ENCODE measurements at places on chromosomes 3 and 15.

DNA sequence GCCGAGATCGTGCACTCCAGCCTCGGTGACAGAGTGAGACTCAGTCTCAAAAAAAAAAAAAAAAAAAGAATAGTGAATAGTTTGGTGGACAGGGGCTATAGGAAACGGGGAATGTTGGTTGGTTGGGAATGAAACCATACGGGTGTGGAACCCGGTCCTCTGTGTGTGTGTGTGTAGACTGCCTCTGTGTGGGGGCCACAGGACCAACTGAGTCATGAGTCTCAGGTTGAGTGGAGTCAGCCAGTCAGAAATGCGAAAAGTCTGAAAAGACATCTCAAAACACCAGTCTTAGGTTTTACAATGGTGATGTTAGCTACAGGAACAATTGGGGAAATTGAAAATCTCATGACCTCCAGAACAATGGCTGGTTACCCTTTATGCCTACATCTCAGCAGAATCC lies 44.5 kb downstream of the ZDHHC19 start:
- no peak for DNase-seq

DNA sequence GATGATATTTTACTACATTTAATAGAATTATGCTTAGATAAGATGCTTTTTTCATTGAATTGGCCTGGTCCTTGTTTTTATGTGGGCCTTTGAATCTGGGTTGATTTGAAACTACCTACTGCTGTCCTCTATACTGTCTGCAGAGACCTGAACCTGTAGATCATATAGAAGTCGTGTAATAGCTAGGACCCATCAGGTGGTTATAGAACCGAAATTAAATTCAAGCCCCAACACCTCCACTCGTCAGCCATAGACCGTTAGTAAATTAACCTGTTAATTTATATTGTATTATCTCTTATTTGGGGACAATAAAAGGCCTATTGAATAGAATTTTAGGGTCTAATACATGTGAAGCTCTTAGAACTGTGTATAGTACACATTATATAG lies 108.4 kb downstream of the MBNL1 start:
- no peak for DNase-seq

GRCh38 chr3:131370935-131371687 lies 10.5 kb upstream of the NUDT16 start:
- DNase-seq: no peak

GRCh38 chr3:66747696-66748095 lies 246.9 kb upstream of the LRIG1 start:
- DNase-seq: no peak

- no peak for DNase-seq
Observed at GRCh38 chr15:90367576-90367975, 15.5 kb downstream of the ZNF774 start.

DNA sequence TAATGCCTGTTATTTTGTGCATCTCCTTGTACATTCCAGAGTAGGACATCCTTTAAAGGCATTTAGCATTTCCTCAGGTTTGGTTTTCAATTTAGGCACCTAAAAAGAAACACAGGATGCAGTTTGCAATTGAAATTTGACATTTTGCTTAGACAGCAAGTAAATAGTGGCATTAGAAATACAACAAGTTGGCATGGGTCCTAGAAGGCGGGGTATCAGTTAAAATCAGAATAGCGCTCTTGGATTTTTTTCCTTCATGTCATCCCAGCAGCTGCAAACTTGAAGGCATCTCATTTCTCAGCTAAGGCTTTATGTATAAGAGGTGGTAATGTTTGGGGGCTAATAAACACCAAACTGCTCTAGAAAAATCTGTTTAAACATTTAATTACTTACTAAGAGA lies 47.5 kb upstream of the SKOR1 start:
- no peak for DNase-seq

GRCh38 chr3:54756330-54756731 lies 171.5 kb downstream of the LRTM1 start:
- no peak for DNase-seq

GRCh38 chr3:127908202-127908601 lies 6.8 kb upstream of the KBTBD12 start:
- no peak for DNase-seq

- DNase-seq: no peak
Observed at GRCh38 chr3:4992118-4992517, 12.9 kb downstream of the BHLHE40 start.

DNA sequence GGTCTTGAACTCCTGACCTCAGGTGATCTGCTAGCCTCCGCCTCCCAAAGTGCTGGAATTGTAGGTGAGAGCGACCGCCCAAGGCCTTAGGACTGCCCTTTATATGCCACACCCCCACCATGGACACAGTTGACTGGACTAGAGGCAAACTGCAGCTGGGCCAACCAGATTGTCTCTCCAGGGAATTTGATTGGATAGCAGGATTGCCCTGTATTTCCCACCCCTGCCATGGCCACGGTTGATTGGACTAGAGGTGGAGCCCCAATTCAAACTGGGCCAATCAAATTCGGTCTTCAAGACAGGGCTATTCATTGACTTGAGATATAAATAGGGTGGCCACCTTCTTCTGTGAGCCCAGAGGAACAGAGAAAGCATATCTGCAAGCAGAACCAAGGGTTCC lies 6.9 kb upstream of the CLPX start:
- no peak for DNase-seq

DNA sequence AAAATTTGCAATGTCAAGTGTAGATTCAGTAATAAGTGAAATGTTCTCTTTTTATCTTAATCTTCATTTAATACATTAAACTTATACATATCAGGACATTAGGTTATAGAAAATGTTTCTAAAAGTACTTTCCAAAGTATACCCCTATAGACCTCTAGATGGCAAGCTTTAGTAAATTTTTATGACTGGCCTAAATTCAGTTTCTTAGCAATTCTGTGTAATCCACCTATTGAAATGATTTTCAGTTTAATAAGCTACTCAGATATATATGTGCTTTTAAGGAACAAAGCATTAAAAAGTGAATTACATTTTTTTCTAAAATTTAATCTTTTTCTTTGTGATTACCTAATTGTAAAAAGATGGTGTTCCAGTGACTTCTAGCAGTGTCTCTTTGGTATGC lies 342.2 kb downstream of the GBE1 start:
- no peak for DNase-seq

DNA sequence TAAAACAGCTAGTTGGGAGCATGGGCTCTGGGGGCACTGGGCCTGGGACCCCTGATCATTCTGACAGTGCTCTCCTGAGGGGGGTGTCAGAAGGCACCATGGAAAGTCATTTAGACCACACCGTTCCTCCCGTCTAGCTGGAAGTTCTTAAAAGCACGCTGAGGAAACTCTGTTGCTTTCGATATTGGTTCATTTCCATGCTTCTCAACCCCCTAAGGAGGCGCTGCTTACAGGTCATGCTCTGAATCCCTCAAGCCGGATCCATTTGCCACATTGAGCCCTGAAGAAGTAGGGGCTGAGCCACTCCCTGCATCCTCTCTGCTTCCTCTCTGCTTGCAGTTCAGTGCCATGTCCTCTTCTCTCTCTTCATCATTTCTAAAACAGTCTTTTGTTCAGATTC lies 187.2 kb downstream of the CACNA2D3 start:
- no peak for DNase-seq

GRCh38 chr3:183698756-183699155 lies 1.2 kb downstream of the YEATS2 start:
- peak; percentile 17 for DNase-seq

DNA sequence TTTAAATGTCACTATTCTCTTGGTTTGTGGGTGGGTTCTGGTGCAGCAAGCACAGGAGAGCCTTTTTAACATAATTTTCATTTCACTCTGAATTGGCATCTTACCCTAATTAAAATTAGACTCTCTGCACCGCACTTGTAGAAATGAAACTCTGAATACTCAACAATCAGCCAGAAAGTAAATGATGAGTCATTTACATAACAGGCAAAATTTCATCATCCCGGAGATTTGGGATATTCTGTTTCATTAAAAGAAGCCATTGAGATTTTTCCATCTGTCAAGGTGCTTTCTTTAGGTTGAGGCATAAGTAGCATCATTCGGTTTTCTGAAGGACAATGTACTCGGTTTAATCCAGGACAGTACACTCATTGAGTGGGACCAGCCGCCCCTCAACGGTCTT lies 111.0 kb downstream of the RFTN1 start:
- DNase-seq: no peak

DNA sequence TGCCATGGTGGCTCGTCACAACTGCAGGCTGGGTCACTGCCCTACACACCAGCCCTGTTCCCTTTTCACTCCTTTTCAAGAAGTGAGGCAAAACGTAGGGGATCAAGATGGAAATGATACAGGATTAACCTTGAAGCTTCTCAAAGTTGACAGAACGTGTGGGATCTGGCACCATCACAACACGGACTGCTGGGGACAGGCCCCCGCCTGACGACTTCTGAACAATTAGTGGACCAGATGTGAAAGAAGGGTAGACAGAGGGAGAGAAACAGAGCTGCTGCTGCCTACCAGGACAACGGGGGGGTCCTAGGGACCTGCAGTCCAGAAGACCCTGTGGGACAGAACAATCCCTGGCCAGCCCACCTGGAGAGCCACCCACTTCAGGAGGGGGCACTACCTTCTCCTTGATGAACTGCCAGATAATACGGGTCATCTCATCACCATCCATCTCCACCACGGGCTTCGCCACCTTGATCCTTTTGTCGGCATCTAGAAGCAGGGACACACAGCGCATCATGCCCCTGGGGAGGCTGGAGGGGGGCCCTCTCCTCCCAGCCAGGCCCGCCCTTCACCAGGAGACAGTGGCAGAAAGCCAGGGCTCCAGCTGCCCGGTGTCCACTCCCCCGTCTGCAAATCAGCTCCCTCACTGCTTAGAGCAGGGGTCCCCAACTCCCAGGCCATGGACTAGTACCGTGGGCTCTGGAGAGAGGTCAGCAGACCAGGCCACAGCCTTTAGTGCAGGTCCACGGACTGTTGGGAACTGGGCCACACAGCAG lies 10.9 kb downstream of the IDH2 start:
- no peak for DNase-seq

DNA sequence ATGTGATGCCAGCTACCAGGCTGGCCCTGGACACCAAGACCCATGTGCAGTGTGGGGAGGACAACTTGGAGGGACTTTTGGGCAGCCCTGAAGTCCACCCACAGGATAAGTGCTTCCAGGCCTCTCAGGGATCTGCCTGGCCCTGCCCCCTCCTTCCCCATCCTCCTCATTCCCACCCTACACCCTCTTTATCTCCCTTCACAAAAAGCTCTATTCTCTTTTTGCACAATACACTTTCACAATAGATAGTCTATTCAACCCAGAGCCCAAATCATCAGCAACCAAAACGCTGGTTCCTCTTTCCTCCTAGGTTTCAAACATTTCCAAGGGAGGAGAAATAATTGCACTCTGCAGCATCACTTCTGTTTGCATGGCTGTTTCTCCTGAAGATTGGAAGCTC lies 7.8 kb upstream of the ZNF710 start:
- DNase-seq: no peak

DNA sequence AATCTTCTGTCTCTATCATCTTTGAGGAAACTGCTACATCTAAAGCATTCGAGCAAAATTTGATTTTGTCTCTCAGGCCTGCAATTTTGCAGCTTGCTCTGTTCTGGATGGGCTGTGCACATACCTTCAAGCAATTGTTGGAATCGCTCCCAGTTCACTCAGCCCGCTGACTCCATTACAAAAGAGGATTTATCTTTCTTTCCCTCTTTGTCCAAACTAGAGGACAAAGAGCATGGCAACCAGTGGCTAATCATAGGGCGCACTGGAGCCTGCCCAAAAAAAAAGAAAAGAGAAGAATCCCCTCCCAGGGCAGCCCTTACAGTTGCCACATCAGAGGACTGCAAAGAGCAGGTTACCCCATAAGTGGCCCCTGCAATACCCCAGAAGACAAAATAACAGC lies 49.0 kb upstream of the DUT start:
- no peak for DNase-seq

GRCh38 chr15:65603134-65603533 lies 7.8 kb downstream of the INTS14 start:
- DNase-seq: no peak

DNA sequence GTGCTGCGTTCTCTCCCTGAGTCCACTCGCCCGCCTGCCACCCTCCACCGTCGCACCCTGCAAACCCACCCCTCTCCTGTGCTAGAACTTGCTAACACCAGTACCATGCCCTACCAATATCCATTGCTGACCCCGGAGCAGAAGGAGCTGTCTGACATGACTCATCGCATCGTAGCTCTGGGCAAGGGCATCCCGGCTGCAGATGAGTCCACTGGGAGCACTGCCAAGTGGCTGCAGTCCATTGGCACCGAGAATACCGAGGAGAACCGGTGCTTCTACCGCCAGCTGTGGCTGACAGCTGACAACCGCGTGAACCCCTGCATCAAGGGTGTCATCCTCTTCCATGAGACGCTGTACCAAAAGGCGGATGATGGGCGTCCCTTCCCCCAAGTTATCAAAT lies 4.9 kb upstream of the ALAS1 start:
- no peak for DNase-seq

DNA sequence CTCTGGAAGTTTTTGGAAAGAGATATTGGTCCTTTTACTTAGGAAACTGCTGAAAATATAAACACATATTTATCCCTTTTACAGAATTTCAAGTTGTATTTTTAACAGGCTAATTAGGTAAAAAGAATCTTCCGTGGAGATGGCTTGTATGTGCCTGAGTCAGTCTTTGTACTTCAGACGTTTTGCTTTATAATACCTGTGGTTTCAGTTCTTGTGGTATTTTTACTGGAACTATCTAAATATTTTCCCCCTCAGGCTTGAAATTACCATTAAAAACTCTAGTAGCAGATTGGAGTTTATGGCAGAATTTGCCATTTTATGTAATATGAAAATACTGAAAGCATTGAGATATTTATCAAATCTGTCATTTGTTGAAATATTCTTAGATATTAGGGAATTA lies 151.6 kb upstream of the CGNL1 start:
- DNase-seq: no peak

- no peak for DNase-seq
Observed at GRCh38 chr3:108006077-108006771, 84.6 kb downstream of the CD47 start.

- DNase-seq: no peak
Observed at GRCh38 chr3:160801386-160802118, 45.5 kb downstream of the PPM1L start.

GRCh38 chr3:127786353-127787070 lies 35.8 kb downstream of the MGLL start:
- DNase-seq: no peak

GRCh38 chr3:30613133-30613825 lies 6.9 kb downstream of the TGFBR2 start:
- DNase-seq: no peak

DNA sequence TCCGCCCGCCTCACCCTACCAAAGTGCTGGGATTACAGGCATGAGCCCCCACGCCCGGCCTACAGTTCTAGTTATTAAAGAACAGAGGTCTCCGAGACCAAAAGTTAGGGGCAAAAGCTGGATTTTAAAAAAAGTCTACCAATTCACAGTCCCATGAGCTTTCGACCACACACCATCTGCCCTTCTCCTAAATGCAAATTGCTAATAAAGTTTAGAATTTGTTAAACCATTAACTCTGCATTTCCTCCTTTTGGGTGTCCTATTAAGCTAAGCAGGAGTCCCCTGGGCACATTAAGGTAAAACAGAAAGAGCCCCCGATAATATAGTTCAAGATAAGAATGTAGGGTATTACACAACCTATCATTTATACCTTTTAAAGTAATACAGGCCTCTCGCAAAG lies 322.7 kb downstream of the FOXP1 start:
- no peak for DNase-seq

GRCh38 chr3:106485802-106486201 lies 617.0 kb upstream of the CBLB start:
- no peak for DNase-seq
